Myometrial cell (primary cell): ENCODE measurements at places on chromosomes 6 and 20. TPM values are rescaled to one million over a fixed set of nuclear protein-coding genes. Genes with fewer than 3 reads are reported as not detected.

C6orf118 gene
- not detected in 2 replicates for total RNA-seq

TMEM200A gene
- total RNA-seq: 6.6 and 7.3 TPM in 2 replicates

OR2H1 gene
- total RNA-seq: not detected in 2 replicates

PNPLA1 gene
- total RNA-seq: not detected in 2 replicates

SLC24A3 gene
- 0.29 and 1.2 TPM in 2 replicates for total RNA-seq

SLC35F1 gene
- under 0.01 TPM in 1 of 2 replicates, not detected in the other for total RNA-seq
